ENCODE measurements at places on chromosomes 2 and 18.

- no peak for DNase-seq
Observed at GRCh38 chr2:47288864-47289263, 114.1 kb upstream of the MSH2 start.

- no peak for DNase-seq
Observed at GRCh38 chr2:60492548-60492947, 60.9 kb downstream of the BCL11A start.

DNA sequence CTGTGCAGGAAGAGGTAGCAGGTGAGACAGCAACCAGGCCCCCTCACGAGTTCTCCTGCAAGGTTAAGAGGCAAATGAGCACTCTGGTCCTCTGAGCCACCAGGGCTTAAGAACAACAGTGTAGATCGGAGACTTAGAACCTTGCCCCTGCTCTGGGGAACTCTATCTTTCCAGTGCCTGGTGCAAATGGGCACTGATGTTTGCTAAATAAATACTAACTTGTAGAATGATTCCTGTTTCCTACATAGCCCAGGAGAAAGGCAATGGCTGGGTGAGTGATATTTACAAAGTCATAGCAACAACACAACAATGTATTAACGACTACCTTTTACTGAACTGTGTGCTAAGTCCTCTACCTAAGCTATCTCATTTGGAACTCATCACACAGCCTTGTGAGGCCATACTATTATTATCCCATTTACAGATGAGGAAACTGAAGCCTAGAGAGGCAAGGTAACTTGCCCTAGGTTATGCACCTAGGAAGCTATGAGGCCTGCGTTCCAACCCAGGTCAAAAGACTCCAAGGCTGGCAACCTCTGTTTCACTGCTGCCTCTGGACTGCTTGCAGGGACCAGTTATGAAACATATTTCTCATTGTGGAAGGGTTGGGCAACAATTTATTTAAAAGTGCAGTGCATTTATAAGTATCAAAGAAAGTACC, 4.3 kb downstream of the ATP8B1 start:
- no peak for DNase-seq

- no peak for DNase-seq
Observed at GRCh38 chr2:141925511-141925910, 205.3 kb downstream of the LRP1B start.

GRCh38 chr18:49481907-49482306, 5.1 kb downstream of the C18orf32 start:
- no peak for DNase-seq

DNA sequence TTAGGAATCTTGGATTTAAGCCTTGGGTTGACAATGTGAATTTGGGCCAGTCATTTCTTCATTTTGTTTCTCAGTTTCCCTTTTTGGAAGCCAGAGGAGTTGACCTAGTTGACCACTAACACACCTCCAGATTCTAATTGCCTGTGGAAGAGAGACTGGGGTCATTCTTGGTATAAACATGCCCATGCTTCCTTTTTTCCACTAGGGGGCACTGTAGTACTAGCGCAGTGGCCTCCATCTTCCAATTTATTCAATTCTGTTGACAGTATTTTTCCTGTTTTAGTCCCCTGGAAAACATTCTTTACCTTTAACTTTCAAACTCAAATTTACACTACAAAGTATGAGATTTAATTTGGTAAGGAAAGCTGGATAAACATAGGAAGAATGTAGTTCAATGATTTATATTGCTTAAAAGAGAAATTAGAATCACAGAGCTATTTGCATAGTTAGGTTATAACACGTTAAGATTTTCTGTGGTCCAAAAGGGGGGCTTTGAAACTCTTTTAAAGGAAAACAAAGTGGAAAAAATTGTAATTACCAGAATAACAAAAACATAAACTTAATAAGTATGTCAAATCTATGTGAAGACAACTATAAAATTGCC, 57.5 kb upstream of the AGPS start:
- DNase-seq, result no peak

Measured in brain pericyte (primary cell).